ENCODE measurements at places on chromosomes 7 and 10. TPM values are rescaled to one million over a fixed set of nuclear protein-coding genes. Genes with fewer than 3 reads are reported as not detected.

- DNase-seq, result no peak
These were observed 479.8 kb upstream of the SEMA3A start for GRCh38 chr7:84674236-84674913.

The PAX2 gene
- not detected for total RNA-seq

The TCAF2 gene
- 23.8 TPM for total RNA-seq

The BMPR1A gene
- total RNA-seq, result 7.6 TPM

All from T-helper 17 cell (primary cell).